ENCODE measurements at places on chromosomes 1 and 21. TPM values are rescaled to one million over a fixed set of nuclear protein-coding genes. Genes with fewer than 3 reads are reported as not detected.

USP16 gene
- total RNA-seq, result 24.1 TPM

DNA sequence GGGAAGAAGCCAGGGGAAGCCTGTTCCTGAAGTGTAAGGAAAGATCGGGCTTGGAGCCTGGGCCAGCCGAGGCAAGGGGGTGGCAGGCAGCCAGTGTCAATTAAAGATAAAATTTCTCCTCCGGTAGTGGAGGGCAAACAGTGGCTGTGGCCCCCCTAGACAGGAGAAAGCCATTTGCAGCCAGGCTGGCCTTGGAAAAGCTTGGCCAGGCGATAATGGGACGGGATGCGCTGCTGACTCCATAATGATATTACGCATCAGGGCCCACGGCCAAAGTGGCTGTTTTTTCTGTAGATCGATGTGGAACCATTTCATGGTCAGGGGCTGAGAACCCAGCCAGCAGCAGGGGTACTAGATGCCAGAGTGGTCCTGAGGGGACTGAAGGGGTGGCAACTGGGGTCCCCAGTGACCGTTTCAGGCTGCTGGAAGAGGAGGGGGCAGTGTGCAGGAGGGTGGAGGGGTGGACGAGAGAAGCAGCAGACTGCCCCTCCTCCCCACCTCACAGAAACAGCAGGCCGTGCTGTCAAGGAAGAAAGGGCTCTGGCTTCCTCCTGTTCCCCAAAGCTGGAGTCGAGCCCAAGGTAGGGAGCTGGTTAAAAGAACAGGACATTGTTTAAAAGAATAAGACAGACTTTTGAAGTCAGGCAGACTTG is 25.2 kb downstream of the KCNC4 start:
- DNase-seq, result no peak

DNA sequence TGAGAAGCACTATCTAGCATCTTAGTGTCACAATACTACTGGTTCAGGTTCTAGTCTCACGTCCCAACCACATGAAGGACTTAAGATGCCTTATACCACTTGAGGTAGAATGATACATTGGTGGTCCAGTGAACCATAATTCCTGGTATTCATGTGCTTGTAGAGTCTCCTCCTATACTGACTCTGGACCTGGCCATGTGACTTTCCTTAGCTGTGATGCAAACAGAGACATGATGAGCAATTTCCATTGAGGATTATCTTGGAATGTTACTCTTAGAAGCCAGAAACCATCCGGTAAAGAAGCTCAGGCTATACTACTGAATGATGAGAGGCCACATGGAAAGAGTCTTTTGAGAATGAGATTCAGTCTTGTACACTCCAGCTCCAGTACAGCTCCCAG is 105.7 kb downstream of the NME7 start:
- DNase-seq, result no peak

CFHR4 gene
- total RNA-seq, result not detected

DNA sequence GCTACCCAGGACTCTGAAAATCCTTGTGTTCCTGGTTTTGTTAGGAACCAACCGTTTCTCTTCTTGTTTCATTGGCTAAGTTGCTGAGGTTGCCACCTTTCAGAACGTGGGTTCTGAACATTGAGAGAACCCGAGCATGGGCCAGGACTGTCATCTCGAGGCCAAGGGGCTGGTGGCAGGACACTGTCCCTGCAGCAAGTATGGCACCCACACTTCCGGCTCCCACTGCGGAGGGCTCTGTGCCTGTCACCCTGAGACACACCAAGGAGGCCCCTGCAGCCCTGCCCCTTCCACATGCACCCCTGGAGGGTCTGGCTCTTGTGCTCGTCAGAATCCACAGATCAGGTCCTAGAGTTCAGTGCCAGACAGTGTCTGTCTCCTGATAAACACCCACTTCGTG is 39.1 kb upstream of the LRRC3 start:
- no peak for DNase-seq

C8B gene
- not detected for total RNA-seq

DNA sequence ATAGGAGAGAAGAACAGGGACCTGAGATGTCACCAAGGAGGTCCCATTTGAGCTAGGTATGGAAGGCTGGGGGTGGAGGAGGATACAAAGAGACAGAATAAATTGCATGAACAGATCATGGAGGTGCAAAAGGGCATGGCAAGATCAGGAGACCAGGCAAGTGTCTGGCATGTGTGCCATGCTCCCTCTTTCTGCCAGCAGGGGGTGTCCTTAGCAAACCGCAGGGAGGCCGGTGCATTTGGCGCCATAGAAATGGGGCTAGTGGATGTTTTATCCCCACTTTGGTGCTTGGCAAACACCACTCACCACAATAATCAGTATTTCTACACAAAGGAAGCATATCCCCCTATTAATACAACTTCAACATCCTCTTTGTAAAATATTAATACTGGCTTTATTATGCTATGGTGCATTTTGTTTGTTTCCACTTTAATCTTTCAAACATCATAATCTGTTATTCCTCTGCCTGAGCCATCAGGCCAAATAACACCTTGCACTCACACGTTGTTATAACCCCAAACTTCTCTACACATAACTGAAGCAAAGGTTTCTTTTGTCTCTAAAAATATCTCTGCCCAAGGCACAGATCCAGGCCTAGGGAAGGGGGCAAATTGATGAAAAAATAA is 25.9 kb downstream of the S100A6 start:
- peak; percentile 71 for DNase-seq

GRCh38 chr1:112359961-112360767 is 35.9 kb upstream of the CTTNBP2NL start:
- DNase-seq, result no peak

DNA sequence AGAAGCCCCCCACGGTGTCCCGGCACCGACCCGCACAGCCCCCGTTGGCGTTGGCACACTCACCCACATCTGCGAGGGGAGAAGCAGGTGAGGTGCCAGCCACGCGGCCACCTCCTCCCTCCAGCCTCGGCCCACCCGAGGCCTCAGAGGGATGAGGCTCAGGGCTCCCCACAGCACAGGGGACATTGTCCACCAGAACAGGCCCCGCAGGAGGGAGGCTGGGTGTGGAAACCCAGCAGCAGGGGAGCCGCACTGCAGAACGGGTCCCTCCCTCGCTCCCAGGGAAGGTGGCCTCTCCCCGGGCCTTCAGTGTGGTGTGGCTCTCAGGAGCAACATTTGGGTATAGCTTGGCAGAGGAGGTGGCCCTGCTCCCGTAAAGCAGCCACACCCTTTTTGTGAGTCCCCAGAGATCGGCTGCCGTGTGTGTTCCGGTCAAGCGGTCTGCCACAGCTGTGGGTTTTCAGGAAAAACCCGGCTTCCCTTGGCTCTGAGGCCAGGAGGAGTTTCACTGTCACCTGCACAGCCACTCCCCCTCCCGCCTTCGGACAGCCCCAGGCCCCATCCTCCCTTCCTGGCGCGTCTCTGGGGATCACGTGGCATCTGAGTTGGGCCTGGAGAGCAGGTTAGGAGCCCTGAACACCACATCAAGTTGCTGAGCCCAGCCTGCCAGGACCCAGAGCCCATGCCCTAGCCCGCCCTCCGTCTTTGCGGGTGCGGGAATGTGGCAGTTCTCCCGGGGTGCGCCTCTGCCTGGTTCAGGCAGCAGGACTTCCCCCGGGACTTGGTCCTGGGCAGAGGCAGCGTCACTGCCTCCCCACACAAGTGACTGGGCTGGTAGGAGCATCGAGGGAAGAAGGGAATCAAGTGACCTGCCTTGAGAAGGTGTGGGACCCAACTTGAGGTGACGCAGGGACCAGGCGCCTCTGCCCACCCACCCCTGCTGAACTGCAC is 64.0 kb downstream of the MEGF6 start:
- peak; percentile 90 for DNase-seq

LIN9 gene
- 21.9 TPM for total RNA-seq

DNA sequence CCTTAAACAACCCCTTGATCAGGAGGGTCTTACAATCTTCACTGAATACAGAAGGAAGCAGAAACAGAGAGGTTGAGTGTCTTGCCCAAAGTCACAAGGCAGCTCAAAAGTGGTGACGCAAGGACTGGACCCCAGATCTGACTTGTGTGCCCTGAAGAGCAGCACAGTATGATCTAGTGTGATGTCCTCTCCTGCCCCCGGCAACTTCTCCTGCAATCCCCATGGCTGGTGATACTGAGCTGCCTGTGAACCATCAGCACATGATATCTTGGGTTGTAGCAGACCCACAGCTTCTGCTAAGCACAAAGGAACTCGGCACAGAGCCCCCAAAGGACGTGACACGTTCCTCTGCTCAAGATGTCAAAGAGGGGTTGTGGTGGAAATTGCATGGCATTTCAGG is 51.2 kb upstream of the EDN2 start:
- DNase-seq, result no peak

- DNase-seq, result peak; percentile 22
Observed at GRCh38 chr1:177913762-177914540, 55.9 kb downstream of the SEC16B start.

- DNase-seq, result no peak
Observed at GRCh38 chr21:40300300-40300699, 433.1 kb downstream of the PCP4 start.

- peak; percentile 87 for DNase-seq
Observed at GRCh38 chr1:36342426-36343185, 19.2 kb upstream of the EVA1B start.

GRCh38 chr1:58529284-58529683 is 17.2 kb downstream of the OMA1 start:
- no peak for DNase-seq

DYRK3 gene
- total RNA-seq, result 14.1 TPM

PLEKHA6 gene
- 53.8 TPM for total RNA-seq

STYXL2 gene
- not detected for total RNA-seq

LRP8 gene
- total RNA-seq, result 54.4 TPM

GRCh38 chr21:36075171-36075570 is 5.3 kb downstream of the CBR1 start:
- DNase-seq, result no peak

DNA sequence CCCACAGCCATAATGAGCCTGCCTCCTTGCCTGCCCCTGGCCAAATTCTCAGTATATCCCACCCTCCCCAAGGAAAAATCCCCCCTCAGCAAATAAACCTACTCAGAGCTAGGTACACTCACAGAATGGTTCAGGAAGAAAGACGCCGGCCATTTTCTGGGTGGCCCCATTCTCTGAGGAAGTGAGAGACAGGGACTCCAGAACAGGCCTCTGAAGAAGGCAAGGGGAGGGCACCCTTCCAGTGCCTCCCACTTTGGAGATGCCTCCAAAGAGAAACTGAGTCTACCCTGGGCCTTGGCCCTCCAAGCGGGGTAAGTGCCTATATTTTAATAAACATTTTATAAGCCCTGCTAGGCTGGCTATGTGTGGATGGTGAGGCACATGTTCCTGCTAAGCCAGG is 2.3 kb downstream of the PACC1 start:
- no peak for DNase-seq

CDC14A gene
- total RNA-seq, result 3.4 TPM

GRCh38 chr1:246769306-246769705 is 45.1 kb downstream of the SCCPDH start:
- no peak for DNase-seq

DNA sequence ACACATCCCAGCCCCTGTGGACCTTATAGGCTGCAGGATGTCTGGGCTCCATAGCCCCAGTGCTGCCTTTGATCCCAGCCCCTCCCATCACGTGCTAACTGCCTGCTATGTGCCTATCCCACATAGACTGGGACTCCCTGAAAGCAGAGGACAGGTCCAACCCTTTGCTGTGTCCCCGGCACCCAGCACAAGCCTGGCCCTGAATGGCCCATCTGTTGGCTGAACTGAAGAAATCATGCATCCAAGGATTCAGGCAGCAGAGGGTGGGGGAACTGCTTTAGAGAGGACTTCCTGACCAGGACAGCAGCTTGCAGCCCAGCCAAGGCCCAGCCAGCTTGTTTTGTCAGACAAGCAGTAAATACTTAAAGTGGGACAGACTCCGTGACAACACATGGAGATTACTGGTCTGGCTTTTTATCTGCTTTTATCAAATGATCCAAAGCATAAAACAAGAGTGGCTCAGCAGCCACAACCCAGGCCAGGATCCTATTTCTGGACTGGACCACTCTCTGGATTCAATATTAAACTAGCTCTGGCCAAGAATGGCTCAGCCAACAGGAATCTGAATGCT is 69.3 kb downstream of the GLIS1 start:
- no peak for DNase-seq

OVAAL gene
- not detected for total RNA-seq

GRCh38 chr1:177940682-177941081 is 29.2 kb downstream of the SEC16B start:
- DNase-seq, result no peak

ILDR2 gene
- under 0.01 TPM for total RNA-seq

DNA sequence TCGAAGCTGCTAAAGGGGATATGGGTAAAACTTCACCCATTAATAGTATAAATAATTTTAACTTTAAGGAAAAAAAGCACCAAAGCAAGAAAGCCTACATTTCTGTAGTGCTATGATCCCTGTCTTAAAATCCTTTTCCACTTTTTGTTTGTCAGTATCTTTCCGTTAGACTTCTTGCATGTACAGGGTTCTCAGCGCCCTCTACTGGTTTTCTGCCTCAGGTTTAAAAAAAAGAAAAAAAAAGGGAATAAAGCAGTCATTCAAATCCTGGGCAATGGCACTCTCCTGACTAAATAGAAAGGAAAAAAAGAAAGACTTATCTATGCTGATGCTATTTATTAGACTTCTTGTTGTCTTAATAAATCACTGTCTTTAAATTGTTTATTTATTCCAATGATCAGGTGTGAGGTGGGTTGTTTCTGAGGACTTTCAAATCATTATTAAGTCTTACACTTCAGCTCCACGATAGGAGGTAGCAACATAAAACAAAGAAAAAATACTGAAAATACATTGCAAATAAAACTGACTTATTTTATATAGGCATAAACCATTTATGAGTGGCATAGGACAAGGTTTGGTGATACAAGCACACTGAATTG is 475.4 kb upstream of the NR5A2 start:
- peak; percentile 73 for DNase-seq

- peak; percentile 71 for DNase-seq
Observed at GRCh38 chr1:32289256-32289655, 2.6 kb upstream of the HDAC1 start.

- DNase-seq, result no peak
Observed at GRCh38 chr1:4421986-4422385, 232.4 kb upstream of the AJAP1 start.

DNA sequence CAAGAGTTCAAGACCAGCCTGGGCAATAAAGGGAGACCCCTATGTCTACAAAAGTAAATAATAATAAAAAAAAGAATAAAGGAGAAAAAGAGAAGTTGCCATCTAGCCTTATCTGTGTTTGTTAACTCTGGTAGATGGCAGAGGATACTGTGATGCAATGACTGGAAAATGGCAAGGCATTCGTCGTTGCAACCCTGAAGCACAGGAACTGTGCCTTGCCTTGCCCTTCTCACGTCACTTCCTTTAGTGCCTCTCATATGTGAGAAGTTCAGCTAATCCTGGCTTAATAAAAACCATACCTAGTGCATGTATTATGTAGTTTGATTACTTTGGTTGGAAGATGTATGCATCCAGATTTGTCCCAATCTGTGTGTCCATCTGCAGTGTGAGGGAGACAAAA is 25.8 kb upstream of the PIGC start:
- no peak for DNase-seq

EIF2D gene
- 107 TPM for total RNA-seq

Data from PC-3 (cell line).